ENCODE measurements at places on chromosomes 12 and 14.

DNA sequence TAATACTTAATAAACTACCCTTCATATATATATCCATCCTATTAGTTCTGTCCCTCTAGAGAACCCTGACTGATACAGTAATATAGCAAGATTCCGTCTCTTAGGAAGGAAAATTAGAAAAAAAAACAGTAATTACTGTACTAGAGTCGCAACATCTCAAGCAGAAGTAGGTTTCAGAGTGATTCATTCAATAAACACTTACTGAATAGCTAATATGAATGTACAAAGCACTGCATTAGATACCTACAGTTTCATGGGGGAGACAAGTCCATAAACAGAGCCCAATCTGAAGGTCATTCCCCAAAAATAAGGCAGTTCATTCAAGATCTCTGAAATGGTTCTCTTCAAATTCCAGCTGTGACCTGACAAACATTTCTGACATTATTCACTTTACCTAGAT is 9.9 kb downstream of the CERS5 start:
- DNase-seq: no peak

GRCh38 chr12:57224973-57225679 is 4.4 kb upstream of the SHMT2 start:
- no peak for DNase-seq

DNA sequence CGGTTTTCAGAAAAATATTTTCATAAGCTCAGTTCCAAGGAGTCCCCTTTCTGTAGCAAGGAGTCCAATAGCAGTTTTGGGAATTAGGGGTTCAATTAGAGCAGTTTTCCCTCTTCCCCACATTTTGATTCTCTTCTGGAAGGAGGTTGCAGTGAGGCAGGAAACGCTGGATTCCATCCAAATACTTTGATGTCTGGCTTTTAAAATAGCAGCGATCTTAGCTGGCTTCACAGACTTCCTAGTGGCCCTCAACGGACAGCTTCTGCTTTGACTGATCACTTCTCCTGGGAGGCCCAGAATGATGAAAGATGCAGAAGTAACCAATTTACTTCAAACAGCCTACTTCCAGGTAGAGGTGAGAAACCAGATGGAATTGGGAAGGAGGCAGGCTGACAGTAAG is 63.1 kb downstream of the C12orf75 start:
- DNase-seq: no peak

DNA sequence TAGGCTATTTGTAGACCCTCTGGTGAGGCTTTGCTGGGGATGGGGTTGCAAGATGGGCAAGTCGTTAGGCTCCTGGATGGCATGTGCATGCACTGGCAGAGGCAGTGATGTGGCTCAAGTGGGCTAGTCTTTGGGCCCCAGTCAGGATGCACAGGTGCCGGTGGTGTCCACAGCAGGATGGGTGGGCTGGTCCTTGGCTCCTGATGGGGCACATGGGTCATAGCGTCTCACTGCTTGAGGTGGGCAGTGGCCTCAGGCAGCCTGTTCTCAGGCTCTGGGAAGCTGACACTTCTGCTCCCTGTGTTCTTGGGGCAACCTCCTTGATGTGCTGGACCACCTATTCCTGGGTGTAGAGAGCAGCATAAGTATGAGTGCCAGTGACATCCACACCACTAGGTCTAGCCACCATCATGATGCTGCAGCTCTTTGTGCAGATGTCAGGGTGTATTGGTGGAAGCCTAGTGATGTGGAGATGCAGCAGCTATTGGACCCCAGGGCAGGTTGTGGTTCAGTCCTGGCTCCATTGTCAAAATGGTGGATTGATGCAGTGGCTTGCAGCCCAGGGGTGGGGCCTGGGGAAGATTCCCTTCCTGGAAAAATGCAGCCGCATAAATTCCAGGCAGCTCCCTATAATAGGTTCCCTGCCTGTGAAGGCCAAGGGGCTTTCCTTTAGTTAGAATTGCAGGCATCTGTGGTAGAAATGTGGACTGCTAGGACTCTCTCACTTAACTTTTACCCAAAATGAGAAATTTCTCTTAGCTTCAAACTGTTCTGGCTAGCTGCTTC is 742.5 kb upstream of the MDGA2 start:
- no peak for DNase-seq

GRCh38 chr14:91154851-91155625 is 41.2 kb downstream of the DGLUCY start:
- DNase-seq: no peak

GRCh38 chr12:39157696-39158342 is 252.4 kb upstream of the CPNE8 start:
- no peak for DNase-seq

DNA sequence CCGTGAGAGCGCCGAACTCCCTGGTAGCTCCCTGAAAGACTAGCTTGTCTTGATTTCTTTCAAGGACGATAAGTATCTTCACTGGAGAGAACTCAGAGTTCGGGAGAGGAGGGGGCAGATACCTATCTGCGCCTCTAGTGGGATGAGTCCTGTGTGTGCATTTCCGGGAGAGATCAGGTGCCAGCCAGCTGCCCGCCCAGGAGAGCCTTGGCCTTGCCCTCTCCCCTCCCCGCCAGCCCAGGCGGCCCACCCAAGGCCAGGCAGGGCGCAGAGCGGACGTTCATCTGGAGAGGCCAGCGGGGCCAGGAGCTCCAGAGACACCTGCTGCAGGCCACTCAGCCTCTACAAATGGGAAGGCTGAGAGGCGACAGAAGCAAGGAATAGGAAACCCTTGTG is 1.0 kb downstream of the CD9 start:
- peak; percentile 30 for DNase-seq

DNA sequence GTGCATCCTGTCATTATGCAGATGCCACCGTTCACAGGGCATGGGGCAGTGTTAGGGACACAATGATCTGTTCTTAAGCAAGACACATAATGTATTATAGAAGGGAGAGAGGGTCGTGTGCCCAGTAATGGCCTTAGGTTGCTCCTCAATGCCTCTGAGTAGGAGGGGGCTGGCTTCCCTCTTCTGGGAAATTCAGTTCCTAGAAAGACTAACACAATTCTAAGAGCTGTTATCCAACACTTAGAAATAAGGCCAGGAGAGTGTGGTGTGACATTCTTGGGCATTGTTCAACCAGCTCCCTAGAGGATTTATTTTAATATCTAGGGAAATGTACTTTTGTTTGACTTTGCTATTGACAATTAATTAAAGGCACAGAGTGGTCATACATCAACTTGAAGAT is 118.5 kb downstream of the ADCK1 start:
- DNase-seq: no peak

DNA sequence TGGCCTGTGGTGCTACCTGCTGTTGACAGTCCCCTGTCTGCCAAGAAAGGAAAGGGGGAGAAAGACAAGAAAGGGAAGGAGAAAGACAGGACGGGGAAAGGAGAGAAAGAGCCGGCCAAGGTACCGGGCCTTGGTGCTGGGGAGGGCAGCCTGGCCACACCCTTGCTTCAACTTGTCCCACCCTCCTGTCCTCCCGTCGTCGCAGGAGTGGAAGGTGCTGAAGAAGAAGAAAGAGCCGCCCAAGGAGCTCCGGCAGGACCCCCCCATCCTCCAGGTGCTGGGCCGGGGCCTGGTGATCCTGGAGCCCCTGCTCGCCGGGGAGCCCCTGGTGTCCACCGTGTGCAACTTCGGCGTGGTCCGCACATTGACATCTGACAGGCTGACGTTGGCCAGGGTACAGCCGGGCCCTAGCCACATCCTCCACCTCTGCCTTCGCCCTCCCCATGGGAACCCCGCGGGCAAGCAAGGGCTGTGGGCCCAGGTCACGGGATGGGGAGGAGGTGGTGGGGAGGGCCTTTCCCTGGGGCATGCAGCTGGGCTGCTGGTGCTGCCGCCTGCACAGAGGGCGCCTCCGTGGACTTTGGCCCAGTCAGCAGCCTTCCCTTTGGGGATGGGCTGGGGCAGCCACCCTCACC is 2.9 kb upstream of the B3GNT4 start:
- no peak for DNase-seq

DNA sequence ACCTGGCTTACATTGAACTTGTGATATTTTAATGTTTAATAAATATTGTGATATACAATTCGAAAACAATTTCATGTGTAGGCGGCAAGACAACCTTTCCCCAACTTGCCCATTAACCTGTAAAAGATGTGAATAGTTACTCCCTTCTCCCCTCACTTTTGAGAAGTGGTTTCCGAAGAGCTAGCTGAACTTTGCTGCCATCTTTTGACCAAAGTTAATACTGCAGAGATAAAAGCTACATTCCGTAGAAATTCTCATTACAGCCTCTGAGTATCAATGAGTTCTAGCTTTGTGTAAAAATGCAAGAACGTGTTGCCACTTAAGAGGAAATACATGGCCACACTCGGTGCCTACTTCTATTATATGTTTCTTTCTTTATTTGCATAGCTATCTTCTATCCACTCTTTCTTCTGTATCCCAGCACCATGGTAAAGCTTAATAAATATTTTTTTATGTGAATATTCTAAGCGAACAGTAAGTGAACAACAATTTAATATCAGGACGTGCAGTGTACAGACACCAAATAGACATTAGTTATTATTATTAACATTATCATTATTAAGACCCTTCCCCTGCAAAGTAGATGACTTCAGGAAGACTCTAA is 105.1 kb upstream of the TMEM260 start:
- no peak for DNase-seq

- DNase-seq: no peak
These were observed 2.4 kb downstream of the NAA30 start for GRCh38 chr14:57392830-57393229.

DNA sequence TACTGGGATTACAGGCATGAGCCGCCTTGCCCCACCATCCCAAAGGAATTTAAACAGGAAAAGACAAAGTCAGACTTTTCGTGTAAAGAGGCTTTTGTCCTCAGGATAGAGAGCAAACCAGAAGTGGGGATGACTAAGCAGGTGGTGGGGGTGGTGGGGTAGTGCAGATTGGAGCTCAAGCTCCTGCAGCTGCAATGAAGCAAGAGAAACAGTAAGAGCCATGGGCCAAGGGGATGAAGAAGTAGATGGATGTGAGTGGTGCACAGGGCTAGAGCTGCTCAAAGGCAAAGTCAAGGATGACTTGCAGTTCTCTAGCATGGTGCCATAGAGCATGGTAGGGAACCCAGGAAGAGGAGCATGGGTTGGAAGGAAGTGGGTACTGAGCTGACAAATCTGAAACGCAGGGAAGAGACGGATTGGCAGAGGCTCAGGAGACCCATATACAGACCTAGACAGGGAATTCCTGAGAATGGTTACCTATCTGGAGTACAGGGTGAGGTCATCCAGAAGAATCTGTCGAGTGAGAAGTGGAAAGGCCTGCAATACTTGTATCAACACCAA is 11.4 kb upstream of the RNF34 start:
- no peak for DNase-seq

DNA sequence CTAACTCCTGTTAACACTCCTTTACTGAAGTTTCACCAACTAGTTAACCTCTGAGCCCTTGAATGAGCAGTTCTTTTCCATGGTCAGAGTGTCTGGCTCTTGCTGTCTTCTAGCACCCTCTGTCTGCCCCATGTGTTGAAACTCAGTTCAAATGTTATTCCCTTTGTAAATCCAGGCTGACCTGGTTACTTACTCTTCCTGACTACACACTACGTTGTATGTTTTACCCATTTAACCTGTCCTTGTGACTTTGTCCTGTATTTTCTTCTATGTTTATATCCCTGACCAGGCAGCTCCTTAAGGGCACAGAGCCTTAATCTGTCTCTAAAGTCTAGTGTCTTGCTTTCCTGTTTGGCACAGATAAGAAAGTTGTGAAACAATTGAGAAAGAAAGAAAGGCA is 389.0 kb upstream of the RPL10L start:
- DNase-seq: no peak

DNA sequence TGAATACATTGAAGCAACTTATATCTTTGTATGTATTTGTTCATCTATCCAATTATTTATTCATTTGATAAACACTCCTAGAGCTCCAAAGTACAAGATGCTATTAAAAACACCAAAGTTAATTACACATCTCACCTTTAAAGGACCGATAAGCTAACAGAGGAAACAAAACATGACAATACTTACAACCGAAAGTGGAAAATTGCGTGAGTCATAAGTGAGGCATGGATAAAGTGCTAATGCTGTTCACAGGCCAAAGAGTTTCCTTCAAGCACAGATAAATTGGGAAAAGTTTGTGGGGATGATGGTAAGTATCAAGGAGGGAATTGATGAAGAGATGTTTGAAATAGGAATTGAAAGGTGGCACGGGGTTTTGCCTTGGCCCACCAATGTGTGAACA is 172.8 kb upstream of the KITLG start:
- DNase-seq: no peak

GRCh38 chr14:92960706-92961566 is 38.0 kb downstream of the CHGA start:
- DNase-seq: no peak

DNA sequence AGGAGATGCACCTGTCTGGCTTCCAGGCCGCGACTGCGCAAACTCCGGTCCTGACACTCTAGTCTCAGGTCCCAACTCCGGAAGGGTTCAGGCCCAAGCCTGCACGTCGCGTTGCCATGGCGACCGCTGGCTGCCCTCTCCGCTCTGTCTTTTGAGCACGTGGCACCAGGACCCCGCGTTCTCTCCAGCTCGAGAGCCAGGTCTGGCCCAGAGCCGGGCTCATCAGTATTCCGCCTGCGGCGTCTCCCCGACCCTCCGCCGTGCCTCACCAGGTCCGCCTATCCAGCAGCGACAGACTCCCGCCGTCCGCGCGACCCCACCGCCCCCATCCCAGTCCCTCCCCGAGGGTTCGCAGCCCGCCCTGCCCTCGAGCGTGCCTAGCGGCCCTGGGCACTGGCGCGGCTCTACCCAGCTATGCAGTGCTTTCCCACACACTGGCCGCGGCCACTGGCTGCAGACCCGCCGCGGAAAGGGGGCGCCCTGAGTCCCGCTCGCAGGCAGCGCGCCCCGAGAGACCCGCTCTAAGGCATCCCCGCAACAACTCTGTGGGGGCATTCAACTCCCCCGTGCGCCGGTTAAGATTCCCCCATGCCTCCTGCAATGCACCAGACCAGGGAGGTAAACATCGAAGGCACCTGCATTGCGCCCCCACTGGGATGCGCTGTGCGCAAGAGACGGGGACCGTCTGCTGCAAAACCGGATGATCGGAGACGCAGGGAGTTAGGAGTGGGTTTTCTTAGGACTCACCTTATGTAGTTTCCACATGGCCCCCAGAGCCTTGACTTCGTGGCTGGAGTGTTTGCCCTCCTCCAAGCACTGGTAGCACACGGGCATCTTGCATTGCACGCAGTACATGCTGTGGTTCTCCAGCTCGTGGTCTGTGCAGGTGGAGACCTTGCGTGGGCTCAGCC is 1.3 kb downstream of the TRIM9 start:
- DNase-seq: peak; percentile 18

- DNase-seq: no peak
These were observed 101.5 kb downstream of the KIF26A start for GRCh38 chr14:104239861-104240301.

- no peak for DNase-seq
These were observed 244.8 kb downstream of the TMTC2 start for GRCh38 chr12:82931349-82932116.

DNA sequence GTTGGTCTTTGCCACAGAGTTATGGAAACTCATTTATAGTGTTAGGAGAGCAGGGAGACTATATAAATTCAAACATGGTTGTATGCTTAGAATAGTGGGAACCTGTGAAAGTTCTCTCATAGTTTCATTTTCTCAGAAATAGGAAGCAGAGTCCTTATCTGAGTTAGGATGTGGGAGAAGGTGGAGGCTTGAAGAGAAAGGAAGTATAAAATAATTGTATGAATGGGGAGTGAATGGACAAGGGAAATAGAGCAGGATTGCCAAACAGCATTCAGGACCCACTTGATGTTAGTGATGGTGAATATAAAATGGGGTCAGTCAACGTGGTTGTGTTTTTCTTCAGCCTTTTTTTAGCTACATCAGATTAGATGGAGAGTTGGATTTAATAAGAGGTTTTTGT is 34.0 kb upstream of the TPH2 start:
- no peak for DNase-seq

- DNase-seq: no peak
These were observed 1.2 kb downstream of the CLIP1 start for GRCh38 chr12:122421187-122421820.
